ENCODE measurements at places on chromosomes 3 and 15. TPM values are rescaled to one million over a fixed set of nuclear protein-coding genes. Genes with fewer than 3 reads are reported as not detected.

GRCh38 chr3:162019817-162020216 is 523.2 kb downstream of the OTOL1 start:
- no peak overlapping the region for H3K4me3 ChIP-seq
- H3K4me1 ChIP-seq: no peaks in the 10 kb centered on the region
- no peak overlapping the region for H3K27ac ChIP-seq
- H3K27me3 ChIP-seq: no peaks in the 10 kb centered on the region
- H3K36me3 ChIP-seq: no peaks in the 10 kb centered on the region

DNA sequence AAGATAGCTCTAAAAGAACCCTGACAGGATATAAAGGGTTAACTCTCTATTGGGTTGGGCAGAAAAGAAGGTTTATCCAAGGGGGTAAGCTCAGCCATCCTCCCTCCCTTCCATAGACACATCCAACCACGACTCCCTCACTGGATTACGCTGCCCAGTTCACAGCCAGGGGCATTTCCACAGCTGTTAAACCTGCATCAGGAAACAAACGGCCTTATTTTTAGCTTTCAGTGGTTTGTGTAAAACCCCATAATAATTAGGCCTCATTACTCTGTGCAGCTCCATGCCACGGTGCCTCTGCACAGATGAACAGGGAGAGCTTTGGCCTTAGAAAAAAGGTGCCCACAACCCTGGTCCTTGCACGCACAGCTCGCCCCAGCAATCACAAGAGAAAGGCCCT is 110.6 kb downstream of the GABRB3 start:
- no peaks in the 10 kb centered on the region for H3K36me3 ChIP-seq
- H3K4me1 ChIP-seq: peaks cover 20% of the 10 kb centered on the region
- no peaks in the 10 kb centered on the region for H3K27me3 ChIP-seq
- DNase-seq: no peak
- no peak overlapping the region for H3K27ac ChIP-seq

- no peak for DNase-seq
- no peak overlapping the region for H3K4me3 ChIP-seq
- H3K36me3 ChIP-seq: no peaks in the 10 kb centered on the region
- no peaks in the 10 kb centered on the region for H3K4me1 ChIP-seq
Observed at GRCh38 chr3:61110576-61110975, 140.7 kb downstream of the FHIT start.

DNA sequence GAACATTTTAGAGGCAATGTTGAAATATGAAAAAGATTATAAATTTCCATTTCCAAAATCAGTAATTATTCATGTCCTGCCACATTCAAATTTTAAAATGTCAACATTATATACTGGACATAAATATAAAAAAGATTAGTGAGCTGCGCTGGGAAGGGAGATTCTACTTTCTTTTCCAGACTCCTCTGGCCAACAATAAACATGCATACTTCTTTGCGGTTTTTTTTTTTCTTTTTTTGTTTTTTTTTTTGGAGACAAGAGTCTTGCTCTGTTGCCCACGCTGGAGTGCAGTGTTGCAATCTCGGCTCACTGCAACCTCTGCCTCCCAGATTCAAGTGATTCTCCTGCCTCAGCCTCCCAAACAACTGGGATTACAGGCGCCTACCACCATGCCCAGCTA is 105.5 kb downstream of the ADAM10 start:
- no peak overlapping the region for H3K27ac ChIP-seq
- H3K4me1 ChIP-seq: no peaks in the 10 kb centered on the region
- no peak overlapping the region for H3K4me3 ChIP-seq
- no peaks in the 10 kb centered on the region for H3K27me3 ChIP-seq
- no peak for DNase-seq
- H3K36me3 ChIP-seq: no peaks in the 10 kb centered on the region

DNA sequence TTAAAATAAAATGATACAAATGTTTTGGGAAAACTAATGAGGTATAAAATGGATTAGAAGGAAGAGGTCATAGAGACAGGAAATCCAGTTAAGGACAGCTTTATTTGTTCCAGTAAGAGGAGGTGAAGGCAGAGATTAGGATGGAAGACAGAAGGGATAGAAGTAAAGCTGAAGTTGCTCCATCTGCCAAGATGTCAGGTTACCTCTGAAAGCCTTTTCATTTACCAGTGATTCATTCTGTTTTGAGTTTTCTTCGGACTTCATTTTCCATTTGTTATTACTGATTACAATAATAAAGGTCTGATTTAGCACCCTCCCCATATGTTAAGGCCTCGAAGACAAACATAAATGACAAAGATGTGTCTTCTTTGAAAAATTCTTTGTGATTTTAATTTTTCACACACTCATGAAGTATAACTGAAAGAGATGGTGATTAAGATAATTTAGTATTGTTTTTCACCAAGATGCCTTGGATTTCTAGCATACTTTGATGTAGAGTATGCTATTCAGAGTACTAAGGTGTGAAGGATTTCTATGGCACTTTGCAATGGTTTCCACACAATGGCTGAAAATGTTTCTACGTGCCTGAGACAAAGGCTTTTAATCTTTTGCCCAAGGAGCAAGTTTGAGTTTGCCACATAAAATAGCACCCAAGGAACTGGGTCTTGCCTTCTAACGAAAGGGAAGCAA is 75.4 kb upstream of the PLAAT1 start:
- no peaks in the 10 kb centered on the region for H3K36me3 ChIP-seq
- no peaks in the 10 kb centered on the region for H3K27me3 ChIP-seq
- H3K27ac ChIP-seq: no peak overlapping the region

DNA sequence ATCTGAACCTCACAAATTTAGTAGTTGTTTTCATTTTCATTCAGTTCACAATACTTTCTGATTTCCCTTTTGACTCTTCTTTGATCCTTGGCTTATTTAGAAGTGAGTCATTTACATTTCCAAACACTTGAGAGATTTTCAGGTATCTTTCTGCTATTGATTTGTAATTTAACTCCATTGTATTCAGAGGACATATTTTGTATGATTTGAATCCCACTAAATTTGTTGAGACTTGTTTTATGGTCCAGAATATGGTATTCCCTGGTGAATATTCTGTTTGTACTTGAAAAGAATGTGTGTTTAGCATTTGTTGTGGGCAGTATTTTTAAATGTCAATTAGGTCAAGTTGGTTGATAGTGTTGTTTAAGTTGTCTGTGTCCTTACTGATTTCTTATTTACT is 29.6 kb downstream of the FAN1 start:
- H3K27me3 ChIP-seq: no peaks in the 10 kb centered on the region
- no peak overlapping the region for H3K4me3 ChIP-seq
- no peaks in the 10 kb centered on the region for H3K4me1 ChIP-seq
- H3K36me3 ChIP-seq: peaks cover 43% of the 10 kb centered on the region
- DNase-seq: no peak

LTF gene
- polyA plus RNA-seq: 0.49 TPM

STX19 gene
- not detected for polyA plus RNA-seq

ATP13A3 gene
- 55.1 TPM for polyA plus RNA-seq

ADGRG7 gene
- not detected for polyA plus RNA-seq

LRTM1 gene
- not detected for polyA plus RNA-seq

SERINC4 gene
- not detected for polyA plus RNA-seq

ISL2 gene
- 2.3 TPM for polyA plus RNA-seq

LRRC15 gene
- polyA plus RNA-seq: 0.14 TPM

EAF1 gene
- 21.8 TPM for polyA plus RNA-seq

CHRFAM7A gene
- polyA plus RNA-seq: 8.3 TPM

IL20RB gene
- polyA plus RNA-seq: 0.60 TPM

All from spinal cord (tissue), 10 donors.